G401 (cell line): ENCODE measurements at places on chromosomes 12 and 14. TPM values are rescaled to one million over a fixed set of nuclear protein-coding genes. Genes with fewer than 3 reads are reported as not detected.

Gene CRIP2
- 184 and 209 TPM in 2 replicates for total RNA-seq

Gene PRB3
- not detected in 2 replicates for total RNA-seq

Gene BRAP
- total RNA-seq = 15.8 and 17.0 TPM in 2 replicates

Gene OR10A7
- not detected in 2 replicates for total RNA-seq

Gene PLA2G1B
- not detected in 2 replicates for total RNA-seq

Gene RBP5
- not detected in 2 replicates for total RNA-seq

Gene CLEC1A
- total RNA-seq = not detected in 2 replicates

Gene DPY19L2
- total RNA-seq = 2.0 and 5.5 TPM in 2 replicates

Gene WDHD1
- total RNA-seq = 14.8 and 20.7 TPM in 2 replicates

Gene KIF26A
- total RNA-seq = 19.8 and 21.2 TPM in 2 replicates

Gene PRB2
- total RNA-seq = not detected in 2 replicates

Gene OTOGL
- not detected in 2 replicates for total RNA-seq

Gene TSPAN9
- 18.8 and 19.1 TPM in 2 replicates for total RNA-seq

Gene SOAT2
- not detected in 2 replicates for total RNA-seq
